T-helper 22 cell (primary cell): ENCODE measurements at places on chromosomes 5 and 9.

DNA sequence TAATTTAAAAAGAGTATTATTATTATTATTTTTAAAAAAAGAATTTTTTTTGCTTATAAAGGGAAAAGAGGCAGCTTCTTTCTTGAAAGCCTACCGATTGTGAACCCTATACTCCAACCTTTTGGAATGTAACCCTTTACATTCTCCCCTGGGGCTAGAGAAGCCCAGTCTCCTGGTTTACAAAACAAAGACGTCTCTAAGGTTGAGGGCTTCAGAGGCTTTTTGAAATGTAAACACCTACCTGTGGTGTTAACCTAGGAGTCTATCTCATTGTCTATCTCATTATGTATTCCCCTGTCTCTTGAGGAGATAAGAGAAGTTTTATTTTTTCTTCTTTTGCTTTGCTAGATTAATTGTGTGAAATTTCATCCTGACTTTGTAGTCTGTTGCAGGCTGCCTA, 4.7 kb downstream of the TNFSF8 start:
- no peak for DNase-seq

GRCh38 chr9:106745457-106745856, 117.5 kb upstream of the ZNF462 start:
- no peak for DNase-seq

DNA sequence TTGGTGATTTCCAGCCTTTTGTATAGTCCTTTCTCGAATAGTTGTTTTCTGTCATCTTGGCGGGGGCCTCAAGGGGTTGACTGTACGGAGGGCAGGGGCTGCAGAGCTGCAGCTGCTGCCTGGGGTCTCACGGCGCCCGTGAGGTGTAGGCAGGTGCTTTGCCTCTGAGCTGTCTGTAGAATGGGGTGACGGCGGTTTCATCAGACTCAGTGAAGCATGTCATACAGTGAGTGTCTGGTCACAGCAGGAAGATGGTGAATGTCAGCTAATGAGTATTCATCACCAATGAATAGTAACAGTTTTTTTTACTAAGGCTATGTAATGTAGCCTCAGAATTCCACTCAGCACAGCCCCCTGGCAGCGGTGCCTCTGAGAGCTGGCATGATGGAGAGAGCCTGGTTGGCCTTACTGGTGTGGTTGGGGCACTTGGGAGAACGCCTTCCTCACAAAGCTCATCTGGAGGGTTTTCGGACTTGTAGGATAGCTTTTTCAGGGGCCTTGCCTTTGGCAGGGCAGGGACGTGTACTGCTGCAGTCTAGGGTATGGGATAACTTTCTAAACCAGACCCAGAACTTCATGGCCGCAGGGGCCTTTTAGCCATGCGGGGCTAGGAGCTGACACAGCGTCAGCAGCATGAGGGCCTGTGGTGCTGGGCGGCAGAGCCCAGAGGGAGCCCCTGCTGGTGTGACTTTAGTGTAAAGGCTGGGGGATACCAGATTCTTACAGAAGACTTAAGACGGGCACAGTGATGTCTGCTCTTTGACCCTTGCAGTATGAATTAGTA, 15.0 kb downstream of the TENT4A start:
- DNase-seq = no peak

DNA sequence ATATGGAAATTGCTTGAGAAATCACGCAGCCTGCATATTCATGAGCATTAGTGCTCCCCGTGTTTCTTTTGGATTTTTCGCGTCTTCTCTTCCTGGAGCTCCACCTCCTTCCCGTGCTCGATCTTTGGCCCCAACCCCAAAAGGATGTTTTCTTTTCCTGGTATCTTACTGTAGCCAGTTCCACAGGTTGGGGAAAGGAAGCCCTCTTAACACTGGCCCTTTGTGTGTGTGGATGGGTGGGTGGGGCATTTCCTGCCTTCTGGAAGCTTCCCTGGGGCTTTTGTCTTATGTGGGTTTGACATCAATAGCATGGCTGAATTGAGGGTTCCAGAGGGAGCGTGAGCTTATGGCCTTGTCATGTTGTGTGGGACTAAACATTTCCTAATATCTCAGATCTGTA, 21.9 kb downstream of the STXBP1 start:
- no peak for DNase-seq

DNA sequence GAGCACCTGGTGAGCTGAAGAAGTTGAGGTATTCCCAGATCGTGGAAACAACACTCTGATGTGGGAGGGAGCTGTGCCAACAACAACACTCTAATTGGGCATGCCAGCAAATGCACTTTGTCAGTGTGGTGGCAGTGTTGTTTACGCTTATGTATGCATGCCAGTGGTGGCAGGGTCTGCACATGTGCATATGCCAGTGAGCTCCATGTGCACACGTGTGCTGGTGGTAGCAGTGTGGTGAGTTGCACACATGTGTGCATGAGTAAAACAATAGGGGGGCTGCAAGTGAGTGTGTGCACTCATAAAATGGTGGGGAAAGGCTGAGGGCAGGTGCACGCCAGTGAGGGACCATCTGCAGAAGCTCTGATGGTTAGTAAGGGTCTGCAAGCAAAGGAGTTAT, 134.2 kb downstream of the DMRTA1 start:
- no peak for DNase-seq
